NK-92 treated with Interleukin-12 subunit alpha and Interleukin-12 subunit beta, amount 100 ng/mL, for 24 hours (cell line): ENCODE measurements at places on chromosomes 2 and 18.

- no peak for DNase-seq
These were observed 1108.9 kb upstream of the CRIM1 start for GRCh38 chr2:35246702-35247101.

DNA sequence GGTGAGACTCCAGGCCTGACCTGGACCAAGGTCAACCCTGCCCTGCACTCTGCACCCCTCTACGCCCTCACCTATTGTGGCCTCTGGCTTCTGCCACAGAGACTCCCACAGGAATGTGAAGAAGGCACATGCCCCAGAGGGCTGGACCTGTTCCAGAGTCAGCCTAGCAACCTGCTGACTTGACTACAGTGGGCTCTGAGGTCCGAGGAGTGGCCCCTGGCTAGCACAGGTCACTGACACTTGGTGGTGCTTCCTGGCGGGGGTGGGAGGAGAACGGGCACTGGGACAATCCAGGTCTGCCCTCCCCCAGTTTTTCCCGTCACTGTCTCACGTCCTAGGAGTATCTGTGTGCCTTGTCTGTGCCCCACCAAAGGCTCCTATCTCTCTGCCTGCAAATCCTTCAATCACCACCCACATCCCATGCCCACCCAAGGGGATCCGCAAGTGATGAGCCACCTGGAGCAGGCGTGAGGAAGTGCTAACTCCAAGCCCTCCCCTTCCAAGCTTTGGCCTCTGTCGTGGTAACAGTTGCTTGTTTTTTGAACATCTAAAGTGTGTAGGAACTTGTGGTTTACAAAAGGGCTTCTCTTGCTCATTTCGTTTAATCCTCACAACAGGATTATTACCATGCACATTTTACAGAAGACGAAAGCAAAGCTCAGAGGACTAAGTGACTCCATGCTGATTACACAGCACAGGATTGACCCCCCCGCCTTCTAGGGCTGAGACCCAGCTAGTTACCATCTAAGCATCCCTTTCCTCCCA is 86.2 kb downstream of the MCFD2 start:
- DNase-seq, result no peak

DNA sequence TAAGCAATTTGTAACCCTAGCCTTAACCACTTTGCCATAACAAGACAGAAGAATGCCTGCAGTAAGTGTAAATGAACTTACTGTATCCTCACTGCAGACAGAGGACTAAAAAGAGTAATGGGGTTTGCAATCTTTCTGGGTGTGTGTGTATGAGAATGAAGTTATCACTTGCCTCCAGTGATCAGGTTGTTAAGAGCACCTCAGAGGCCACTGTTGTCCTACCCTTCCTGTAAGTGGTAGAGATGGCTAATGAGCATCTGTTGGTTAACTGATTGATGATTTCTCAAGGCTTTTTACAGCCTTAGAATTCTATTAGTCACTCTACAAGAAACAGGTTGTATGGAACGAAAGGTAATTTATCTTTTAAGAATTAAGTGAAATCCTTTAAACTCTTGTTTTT is 27.6 kb upstream of the GTF2A1L start:
- DNase-seq, result no peak

DNA sequence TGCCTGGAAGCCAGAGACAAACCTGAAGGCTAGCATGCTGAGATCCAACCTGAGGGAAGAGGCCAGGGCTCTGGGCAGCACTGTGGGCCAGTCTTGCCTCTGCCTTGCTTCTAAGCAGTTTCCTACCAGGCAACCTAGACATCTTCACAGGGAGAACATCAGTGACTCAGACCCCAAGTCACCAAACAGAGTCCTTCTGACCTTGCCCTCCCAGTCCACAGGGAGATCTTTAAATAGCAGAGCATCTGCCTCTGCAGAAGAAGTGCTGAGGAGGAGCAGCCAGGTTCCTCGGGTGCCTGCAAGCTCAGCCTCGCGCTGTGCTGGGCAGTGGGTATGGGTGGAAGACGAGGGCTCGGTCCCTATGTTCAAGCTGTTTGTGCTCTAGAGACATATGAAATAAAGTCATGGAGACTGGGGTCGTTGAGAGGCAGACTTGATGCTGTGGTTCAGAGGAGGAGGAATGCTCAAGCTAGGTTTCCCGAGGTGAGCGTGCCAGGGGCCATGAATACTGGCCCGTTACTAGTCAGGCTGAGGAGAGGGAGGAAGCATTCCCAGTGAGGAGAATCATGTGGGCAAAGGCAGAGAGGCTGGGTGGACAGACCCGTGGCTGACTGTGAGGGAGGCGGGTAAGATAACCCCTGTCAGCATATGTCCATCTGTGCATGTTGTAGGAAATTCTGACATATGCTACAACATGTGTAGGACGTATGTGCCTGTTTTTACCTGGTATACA is 66.5 kb downstream of the BOLA3 start:
- DNase-seq, result no peak

GRCh38 chr2:60954139-60954538 is 63.4 kb upstream of the PEX13 start:
- DNase-seq, result peak; percentile 19

GRCh38 chr2:204670124-204670523 is 124.8 kb downstream of the PARD3B start:
- DNase-seq, result no peak

DNA sequence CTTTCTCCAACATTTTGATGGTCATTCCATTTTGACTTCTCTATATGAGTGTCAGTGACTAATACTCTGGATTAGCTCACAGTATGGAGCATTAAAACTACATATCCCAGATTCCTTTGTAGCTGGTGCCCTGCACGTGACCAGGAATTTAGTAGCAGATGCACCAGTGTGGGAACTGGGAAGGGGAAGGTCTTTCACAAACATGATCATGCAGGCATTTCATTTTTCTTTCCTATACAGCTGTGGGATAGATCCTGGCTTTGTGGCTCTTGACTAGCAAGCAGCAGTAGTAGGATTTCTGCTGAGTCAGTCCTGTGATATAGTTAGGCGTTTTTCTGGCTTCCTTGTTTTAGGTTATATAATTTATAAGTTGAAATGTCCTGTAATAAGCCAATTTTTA is 971.0 kb upstream of the CDH2 start:
- DNase-seq, result no peak

DNA sequence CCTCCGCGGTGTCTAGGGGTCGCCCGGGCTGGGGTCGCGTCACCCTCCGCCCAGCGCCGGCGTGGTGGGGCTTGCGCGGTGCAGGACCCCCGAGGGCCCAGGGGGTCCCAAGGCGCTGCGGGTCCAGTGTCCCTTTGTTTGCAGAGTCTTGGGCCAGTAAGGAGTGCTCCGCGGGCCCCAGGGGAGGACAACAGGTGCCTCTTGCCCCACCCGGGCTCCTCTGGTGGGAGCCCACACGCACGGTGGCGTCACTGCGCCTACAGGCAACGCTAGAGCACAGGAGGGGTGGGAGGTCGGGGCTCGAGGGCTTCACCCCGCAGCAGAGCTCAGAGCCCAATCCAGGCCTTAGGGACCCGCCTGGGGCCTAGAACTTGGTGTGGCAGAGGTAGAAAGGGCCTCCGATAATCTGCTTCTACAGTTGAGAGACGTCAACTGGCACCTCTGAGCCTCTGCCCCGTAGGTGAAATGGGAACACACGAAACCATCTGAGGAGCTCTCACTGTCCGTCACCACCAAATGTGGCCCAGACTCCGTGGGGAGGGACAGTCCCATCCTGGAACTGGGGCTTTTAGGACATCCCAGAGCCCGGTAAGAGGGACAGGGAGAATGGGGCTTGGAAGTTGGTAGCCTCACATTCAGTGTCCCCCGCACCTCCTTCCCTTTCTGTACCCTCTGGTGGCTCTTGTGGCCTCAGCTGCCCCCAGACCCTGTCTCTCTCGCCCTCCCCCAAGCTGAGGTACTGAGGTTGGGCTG is 1.4 kb downstream of the ARID5A start:
- peak; percentile 54 for DNase-seq

- DNase-seq, result peak; percentile 95
These were observed 1.2 kb downstream of the SP3 start for GRCh38 chr2:173963817-173964564.

DNA sequence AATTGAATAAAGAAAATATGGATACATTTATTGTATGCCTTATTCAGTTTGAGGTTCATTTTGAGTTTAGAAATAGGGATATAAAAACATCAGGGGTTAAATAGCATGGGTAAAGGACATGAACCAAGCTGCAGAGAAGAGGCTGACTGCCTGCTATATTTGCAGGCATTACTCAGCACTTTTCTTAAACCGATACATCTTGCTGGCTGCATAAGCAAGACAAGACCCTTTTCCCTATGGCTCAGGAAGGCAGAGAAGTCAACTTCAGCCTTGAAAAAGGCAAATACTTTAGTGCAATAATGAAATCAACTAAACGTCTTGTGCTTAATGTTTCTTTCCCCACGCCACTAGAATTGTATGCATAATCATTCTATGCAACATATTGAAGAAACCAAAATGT is 36.4 kb downstream of the SCN1A start:
- no peak for DNase-seq

DNA sequence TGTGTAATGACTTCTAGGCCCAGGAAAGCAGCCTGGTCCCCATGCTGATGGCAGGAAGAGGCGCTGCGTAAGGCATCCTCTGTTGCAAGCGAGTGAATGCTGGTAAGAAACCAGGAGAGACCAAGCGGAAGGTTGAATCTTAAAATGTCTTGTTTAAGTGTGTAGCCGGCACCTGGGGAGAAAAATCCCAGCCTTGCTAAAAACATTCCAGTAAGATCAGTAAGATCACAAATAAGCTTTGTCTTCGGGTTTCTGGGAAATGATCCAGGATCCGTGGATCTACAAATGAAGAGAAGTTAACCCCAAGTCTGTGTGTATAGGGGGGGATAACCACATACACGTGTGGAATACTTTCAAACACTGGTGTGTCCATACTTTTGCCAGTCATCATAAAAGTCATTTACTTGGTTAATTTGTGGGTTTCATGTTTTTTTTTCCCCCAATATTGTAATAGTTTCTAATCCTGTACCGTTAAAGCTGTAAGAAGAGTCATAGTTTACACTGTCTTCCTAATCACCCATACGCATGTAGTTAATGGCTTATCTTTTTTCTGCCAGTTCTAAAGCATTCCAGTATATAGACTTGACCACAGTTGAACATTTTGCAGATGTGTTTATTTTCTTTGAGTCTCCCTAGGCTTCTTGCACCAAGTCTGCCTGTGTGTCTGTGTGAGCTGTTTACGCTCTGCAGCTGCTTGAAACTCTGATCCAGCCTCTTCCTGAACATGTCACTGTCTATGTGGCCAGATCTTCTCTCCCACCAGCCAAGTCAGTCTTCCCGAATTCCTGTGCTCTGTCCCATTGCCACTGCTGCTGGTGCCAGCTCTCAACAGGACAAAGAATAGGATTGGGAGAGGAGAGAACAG is 135.9 kb upstream of the ARL4C start:
- no peak for DNase-seq

GRCh38 chr18:30440351-30440750 is 602.2 kb downstream of the DSC3 start:
- no peak for DNase-seq

GRCh38 chr2:147760984-147761383 is 83.8 kb upstream of the ACVR2A start:
- no peak for DNase-seq

GRCh38 chr2:145065342-145065741 is 545.4 kb upstream of the ZEB2 start:
- no peak for DNase-seq

GRCh38 chr2:106183101-106183696 is 10.9 kb downstream of the UXS1 start:
- DNase-seq, result no peak

DNA sequence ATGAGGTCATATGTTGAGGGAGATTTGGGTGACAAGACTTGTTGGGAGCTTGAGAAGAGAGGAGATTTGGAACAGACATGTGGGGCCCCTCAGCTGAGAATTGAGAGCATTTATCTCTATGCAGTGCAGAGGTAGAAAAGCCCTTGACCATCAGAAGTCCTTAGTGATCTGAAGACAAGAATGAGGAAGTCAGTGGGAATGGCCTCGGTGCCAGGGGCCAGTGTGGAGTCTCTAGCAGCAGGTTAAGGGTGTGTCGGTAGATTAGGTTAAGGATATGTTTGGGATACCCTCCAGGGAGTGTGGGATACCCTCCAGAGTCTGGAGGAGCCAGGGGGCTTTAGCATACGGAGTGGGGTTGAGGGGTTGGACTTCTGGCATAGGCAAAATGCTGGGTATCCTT is 41.6 kb downstream of the FBXO48 start:
- DNase-seq, result no peak

- peak; percentile 4 for DNase-seq
These were observed 874 bp downstream of the NDUFAF7 start for GRCh38 chr2:37232131-37232933.

DNA sequence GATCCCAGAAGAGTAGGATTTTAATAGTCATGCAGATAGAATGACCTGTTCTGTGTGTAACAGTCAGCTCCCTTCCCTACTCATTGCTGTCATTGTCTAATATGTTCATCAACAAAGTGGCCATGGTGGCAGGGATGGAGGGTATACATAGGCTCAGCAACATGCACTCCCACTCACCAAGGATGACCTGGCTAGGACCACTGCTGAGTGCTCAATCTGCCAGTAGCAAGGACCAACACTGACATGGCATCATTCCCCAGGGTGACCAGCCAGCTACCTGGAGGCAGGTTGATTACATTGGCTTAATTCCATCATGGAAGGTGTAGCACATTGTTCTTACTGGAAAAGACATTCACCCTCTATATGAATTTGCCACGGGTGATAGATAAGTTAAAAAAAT is 401.7 kb upstream of the CELF4 start:
- DNase-seq, result no peak

GRCh38 chr2:88627856-88628570 is 749 bp upstream of the EIF2AK3 start:
- peak; percentile 88 for DNase-seq

GRCh38 chr18:3867236-3867635 is 417.3 kb downstream of the TGIF1 start:
- no peak for DNase-seq

DNA sequence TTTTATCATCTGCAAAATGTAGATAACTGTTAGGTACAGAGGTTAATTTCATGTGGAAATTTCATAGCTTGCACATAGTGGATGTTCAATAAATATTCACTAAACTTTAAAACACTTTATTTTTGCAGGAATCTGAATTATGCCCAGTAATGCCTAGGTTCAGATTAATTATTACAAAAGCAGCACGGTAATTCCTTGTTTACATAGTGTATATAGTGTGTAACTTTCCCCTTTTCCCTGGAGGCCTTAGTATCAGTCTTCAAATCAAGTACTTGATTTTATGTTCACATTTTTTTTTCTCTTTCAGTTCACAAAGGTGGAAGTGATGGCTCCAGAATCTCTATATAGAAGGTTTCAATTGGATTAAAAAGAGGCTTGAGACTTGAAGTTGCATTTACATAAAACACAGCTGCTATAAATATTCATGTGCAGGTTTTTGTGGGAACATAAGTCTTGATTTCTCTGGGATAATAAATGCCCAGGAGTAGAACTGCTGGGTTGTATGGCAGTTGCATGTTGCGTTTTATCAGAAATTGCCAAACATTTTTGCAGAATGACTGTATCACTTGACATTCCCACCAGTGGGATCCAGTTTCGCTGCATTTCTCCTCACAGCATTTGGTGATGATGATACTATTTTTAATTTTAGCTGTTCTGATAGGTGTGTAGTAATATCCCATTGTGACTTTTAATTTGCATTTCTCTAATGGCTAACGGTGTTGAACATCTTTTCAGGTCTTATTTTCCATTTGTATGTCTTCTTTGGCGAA is 27.6 kb upstream of the LGALSL start:
- no peak for DNase-seq
